ENCODE measurements at places on chromosomes 12 and 14.

DNA sequence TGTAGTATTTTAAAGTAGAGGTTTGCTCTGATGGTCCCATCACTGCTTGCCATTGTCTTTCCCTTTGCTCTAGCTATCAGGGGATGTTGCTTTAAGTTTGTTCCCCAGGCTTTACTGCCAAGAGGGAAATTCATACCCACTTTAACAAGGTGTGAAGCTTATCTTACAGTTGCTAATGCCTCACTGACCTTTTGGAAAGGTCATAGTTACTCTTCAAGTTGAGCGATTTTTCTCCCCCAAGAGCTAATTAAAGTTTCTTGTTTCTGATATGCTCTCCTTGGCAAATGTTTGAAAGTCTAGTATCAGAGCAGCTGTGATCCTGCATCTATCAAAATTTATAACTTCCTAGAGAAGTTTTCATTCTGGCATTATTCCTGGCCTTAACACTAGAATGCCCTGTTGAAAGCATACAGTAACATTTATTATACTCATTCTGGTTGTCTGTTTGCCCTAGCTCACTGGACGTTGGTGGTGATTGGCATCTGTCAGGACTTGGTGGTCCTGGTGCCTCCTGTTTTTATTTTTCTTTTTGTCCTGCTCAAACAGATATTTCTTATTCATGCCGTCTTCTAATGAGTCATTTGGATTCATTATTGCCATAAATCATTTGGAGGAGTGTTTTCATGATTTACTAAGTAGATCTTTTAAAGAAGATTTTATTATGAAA, 8.1 kb downstream of the ATP2A2 start:
- no peak for DNase-seq

DNA sequence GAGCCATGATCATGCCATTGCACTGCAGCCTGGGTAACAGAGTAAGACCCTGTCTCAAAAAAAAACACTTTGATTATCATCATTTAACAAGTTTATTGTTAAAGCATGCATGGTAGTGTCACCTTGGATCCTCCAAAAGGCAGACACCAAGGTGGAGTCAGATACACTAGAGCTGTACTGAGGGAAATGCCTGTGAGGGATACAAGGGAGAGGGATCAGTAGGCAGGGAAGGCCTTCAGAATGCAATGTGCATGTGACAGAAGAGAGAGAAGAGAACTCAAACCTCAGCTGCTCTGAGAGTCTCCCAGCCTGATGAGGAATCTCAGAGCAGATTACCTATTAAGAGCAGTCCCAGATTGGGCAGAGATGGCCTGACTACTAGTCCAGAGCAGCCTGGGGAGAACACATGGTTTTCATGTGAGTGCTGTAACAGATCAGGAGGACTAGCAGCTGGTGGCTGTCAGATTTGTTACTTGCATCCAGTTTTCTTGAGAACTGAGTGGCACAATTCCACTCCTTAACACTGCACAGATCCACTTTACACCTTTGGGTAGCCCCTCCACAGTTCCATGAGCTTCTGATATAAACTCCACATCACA, 38.0 kb upstream of the A2ML1 start:
- no peak for DNase-seq

DNA sequence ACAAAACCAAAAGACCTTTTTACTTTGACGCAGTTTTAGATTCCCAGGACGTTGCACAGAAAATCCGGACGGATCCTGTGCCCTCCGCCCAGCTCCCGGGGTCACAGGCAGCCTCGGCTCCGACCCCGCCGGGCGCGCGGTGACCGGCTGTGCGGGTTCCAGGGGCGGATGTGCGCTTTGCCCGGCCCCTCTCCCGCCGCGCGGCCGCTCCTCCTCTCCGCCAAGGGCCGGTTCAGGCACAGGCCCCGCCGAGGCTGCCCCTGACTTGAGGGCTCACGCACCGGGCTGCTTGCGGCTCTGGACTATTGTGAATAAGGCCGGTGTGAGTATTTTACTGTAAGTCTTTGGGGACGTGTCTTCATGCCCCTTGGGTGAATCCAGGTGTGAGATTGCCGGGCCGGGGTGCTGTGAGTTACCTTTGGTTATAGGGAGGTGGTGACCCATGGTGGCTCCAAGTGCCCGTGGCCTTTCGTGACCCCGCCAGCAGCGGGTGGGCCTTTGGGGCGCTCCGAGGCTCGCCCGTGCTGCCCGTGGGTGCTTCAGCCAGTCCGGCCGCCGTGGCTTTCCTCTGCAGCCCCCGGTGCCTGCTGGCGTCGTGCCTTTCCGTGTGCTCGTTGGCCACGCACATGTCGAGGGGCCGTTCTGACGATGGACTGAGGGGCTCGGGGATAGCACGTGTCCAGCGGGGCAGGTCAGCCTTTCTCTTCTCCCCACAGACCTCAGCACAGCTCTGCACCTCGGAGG, 45.9 kb downstream of the NOC4L start:
- DNase-seq, result no peak

DNA sequence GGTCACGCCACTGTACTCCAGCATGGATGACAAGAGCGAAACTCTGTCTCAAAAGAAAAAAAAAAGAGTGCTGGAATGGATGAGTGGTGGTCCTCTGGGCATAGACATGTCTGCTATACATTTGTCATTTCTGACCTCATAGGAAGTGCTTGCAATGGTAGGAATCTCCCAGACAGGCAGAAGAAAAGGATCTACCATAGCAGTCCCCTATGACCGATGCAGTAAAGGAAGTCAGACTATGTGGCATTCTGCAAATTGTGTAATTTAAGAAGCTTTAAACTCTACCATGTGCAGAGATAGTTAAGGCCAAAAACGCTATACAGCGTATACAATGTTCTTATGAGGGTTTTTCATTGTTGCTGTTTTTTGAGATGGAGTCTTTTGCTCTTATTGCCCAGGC, 24.7 kb upstream of the RAP1B start:
- no peak for DNase-seq

DNA sequence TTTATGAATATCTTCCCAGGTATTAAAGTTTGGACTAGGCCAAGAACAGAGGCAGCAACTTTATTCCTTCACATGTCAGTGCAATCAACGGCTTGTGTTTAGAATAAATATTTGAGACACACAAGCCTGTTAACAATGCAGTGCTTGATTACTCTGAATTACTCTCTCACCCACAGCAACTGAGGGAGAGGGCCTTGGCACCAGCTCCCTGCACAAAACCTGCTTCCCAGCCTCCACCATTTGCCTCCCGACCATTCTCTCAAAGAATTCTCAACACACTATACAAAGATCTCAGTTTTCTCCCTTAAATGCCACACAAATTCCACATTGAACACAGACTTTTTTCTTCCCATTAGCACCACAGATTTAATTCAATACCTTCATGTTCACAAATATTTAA, 77.0 kb downstream of the STON2 start:
- DNase-seq, result no peak

GRCh38 chr14:103546652-103547454, 15.6 kb downstream of the BAG5 start:
- DNase-seq, result peak; percentile 73
